CD4-positive, alpha-beta T cell treated with Interleukin-17A for 1 hour (primary cell): ENCODE measurements at places on chromosomes 12 and 14.

DNA sequence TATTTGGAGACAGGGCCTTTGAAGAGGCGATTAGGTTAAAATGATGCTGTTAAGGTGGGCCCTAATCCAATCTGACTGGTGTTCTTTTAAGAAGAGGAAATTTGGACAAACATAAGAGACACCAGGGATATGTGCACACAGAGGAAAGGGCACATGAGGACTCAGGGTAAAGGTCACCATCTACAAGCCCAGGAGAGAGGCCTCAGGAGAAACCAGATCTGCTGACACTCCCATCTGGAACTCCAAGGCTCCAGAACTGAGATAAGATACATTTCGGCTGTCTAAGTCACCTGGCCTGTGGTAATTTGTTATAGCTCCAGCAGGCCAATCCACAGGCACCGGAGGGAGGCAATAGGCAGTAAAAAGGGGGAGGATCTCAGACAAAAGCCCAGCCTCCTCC lies 48.6 kb downstream of the KICS2 start:
- DNase-seq = no peak

GRCh38 chr12:5633106-5633505 lies 201.2 kb downstream of the NTF3 start:
- DNase-seq = no peak

DNA sequence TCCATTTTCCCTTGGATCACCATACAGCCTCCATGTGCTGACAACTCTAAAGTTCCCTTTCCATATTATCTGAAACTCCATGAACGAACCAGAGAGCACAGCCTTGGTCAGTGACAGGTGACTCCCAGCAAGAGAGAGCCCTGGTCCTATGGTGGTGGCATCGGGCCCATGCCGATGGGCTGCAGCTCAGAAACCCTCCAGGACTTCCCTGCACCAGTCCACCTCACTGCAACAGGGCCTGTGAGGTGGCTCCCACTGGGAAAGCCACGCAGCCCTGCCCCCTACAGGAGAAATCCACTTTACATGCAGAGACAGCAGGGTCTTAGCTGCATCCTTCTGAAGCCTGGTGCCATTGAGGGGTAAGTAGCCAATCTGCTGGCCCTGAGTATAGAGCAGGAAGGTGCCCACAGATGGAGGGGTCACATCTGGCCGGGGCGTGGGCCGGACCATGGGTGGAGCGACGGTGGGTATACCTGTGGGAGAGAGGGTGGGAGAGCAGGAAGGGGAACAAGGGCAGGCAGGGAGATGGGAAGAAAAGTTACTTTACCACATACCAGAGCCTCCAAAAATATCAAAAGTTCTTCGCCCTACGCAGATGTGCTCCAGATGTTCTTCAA lies 24.7 kb downstream of the RTRAF start:
- DNase-seq = no peak

- peak; percentile 84 for DNase-seq
Measured at GRCh38 chr12:111451649-111452129, 46.0 kb downstream of the SH2B3 start.

- peak; percentile 57 for DNase-seq
Measured at GRCh38 chr14:101814934-101815333, 53.4 kb downstream of the PPP2R5C start.

GRCh38 chr14:67602076-67602475 lies 2.0 kb upstream of the PIGH start:
- DNase-seq = no peak

DNA sequence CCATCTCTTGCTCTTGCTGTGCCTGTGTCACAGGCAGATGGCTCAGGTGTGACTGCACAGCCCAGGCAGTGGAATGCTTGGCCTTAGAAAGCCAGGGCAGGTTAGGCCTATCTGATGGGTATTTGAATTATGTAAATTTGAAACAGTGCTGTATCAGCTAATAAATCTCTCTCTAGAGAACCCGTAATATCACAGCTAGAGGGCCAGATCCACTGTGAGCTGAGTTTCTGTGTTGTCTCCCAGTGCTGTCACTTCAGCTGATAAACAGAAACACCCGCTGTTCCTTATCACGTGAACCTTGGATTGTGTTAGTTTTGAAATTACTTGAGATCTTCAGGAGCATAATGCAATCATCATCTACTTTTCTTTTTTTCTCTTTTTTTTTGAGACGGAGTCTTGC lies 21.5 kb upstream of the ALDH2 start:
- no peak for DNase-seq

DNA sequence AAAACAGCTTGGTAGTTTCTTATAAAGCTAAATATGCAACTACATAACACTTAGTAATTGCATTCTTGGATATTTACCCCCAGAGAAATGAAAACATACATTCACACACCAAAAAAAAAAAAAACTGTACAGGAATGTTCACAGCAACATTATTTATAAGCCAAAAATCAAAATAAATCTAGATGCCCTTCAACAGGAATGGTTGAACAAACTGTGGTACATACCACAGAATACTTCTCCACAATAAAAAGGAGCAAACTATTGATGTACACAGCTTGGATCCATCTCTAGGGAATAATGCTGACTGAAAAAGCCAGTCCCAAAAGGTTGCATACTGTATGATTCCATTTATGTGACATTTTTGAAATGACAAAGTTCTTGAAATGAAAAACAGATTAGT lies 62.1 kb upstream of the SLC38A4 start:
- no peak for DNase-seq

GRCh38 chr14:89486505-89486904 lies 69.5 kb upstream of the FOXN3 start:
- no peak for DNase-seq

DNA sequence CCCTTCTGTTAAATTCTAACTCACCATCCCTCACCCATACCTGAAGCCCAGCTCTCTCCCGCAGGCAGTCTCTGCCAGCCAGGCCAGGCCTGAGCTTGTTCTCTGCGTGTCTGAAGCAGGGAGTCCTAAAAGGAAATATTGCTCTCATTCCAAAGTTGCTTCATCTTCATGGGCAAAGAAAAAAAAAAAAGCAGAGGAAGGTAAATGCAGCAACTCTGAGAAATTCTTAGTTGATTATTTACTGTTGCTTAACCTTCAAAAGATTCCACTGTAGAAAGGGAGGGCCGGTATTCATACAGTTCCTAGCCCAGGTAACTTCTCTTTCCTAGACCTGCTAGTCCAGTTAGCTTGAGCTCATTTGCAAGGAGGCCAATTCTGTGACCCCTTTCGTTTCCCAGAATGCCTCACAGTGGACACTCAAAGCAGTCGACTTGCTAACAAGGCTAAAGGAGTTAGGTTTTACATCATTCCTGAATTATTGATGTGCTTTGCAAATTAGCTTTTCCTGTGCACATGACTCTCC lies 193.5 kb upstream of the EEA1 start:
- no peak for DNase-seq

GRCh38 chr14:92656306-92657081 lies 91.9 kb downstream of the LGMN start:
- no peak for DNase-seq

- DNase-seq = no peak
Measured at GRCh38 chr12:50032854-50033581, 7.7 kb upstream of the RACGAP1 start.

DNA sequence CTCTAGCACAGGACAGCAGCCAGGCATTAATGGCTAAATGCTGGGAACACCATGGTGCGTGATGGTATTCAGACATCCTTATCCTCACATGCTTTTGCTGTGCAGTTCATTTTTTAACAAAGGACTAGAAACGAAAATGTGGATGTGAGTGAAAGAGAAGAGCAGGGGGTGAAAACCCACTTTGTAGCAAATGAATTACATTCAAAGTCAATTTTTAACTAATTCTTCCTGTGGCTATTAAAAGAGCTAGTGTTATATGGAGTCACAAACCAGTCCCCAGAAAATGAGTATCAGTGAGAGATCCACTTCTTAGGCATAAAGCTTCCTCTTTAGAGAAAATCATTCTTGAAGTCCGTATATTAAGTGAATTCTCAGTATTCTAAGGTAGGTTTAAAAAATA lies 592.0 kb upstream of the LMO3 start:
- DNase-seq = no peak

- no peak for DNase-seq
Measured at GRCh38 chr12:3132636-3133404, 55.6 kb downstream of the TSPAN9 start.

DNA sequence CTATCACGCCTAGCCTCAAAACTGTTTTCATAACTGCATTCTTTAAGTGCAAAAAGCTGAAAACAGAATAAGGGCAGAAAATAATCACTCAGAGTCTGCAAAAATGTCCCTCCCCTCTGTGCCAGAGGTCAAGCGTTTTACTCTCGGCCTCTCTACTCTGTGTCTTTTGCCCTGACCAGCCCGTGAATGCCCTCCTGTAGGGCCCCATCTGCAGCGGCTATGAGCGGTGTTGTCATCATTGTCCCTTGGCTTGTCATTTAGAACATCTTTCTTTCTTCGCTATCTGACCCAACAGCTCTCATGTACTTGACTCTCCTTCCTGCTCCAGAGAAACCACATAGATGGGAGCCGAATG lies 21.7 kb downstream of the ELK3 start:
- DNase-seq = no peak

DNA sequence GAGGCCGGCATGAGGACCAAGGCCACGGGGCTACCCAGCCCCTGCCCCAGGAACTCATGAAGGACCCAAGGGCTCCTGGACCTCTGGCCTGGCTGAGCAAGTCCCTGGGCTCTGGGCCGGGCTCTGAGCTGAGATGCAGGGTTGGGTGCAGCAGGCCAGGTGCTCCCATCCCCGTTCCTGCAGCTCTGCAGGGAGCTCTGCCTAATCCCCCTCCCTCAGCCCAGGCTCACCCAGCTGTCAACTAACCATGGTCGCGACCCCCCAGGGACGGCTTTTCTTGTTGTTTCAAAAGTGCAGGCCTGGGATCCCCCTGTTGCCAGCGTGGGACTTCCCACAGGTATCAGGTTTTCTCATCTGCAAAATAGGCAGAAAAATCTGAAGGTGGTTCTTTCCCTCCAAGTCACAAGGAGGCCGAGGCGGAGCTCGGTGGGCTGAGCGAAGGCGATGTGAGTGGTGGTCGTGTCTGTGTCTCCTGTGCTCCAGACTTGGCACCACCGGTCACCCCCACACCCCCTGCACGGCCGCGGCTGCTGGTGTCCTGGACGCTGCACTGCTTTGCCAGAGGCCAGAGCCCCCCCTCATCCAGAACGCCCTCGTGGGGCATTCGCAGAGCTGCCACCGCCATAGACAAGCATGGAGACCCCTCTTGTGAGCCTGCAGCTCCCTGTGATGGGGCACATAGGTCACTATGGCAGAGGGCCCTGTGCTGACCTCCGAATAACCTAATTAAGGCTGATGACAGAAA lies 22.5 kb upstream of the GALNT9 start:
- no peak for DNase-seq

DNA sequence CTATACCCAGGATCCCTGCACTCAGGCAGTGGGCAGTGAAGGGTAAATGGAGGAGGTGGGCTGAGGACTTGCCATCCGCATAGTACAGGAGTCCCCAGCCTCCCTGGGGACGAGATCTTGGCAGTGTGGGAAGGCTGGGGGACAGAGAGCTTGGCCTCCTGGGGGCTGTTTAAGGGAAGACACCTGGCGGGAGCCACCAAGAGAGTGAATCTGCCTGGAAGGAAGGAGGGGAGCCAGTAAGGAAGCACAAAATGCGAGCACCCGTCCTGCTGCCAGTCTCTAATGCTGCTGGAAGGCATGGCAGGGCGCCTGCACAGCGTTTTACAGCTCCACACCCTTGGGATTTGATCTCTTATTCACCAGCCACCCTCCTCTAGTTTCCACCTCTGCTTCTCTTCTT lies 7.4 kb upstream of the KRT2 start:
- DNase-seq = no peak

- DNase-seq = no peak
Measured at GRCh38 chr12:102676812-102677211, 196.4 kb upstream of the IGF1 start.

GRCh38 chr12:47419497-47419896 lies 286.3 kb downstream of the RPAP3 start:
- DNase-seq = no peak

GRCh38 chr14:75725481-75725880 lies 64.4 kb downstream of the TTLL5 start:
- no peak for DNase-seq

DNA sequence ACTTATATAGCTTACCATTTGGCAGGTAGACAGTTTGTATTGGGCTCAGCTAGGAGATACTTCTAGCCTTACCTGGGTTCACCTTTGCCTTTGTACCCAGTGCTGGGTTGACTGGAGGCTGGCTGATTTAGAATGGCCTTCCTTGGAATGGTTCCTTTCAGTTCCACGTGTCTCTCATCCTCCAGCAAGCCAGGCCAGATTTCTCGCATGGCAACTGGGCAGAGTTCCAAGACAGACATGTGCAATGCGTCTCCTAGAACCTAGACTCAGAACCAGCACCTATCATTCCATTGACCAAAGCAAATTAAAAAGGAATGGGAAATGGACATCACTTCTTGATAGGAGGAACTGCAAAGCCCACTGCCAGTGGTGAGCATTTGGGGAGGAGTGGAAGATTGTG lies 79.1 kb upstream of the BDKRB2 start:
- DNase-seq = no peak

- DNase-seq = no peak
Measured at GRCh38 chr12:131279281-131279921, 325.7 kb downstream of the ADGRD1 start.

DNA sequence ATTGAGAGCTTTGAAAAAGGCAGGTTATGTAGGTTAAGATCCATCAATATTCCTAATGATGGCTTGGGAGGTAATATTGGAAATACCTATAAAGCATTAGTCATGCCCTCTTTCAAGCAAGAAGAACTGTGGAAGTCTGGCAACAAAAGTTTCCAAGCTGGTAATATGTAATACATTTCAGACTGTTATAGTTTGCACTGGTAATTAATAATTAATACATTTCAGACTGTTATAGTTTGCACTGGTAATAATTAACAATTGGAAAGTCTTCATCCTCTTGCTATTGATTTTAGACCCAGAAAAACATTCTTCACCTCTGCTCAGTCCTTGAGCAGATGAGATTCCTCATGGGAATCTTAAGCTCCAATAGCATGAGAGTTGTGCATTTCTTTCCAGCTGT lies 29.0 kb upstream of the WDR89 start:
- DNase-seq = no peak

GRCh38 chr12:4438834-4439596 lies 6.6 kb downstream of the FGF6 start:
- no peak for DNase-seq

- DNase-seq = no peak
Measured at GRCh38 chr14:102015045-102015685, 50.8 kb downstream of the DYNC1H1 start.

DNA sequence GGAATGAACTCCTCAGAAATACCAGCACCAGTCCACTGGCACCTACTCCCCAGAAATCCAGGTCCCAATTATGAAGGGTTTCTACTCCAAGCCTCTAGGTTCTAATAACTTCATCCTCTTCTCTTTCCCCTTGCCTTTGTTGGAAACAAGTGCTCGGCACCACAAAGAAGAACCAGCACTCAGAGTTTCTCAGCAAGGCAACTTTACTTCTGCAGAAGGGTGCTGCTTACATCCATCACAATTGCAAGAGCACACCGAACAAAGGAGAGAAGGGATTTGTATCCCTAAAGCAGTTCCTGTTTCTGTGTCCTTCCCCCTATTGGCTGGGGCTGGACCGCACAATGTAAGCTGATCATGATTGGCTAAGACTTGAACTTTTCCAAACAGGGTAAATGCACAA lies 74.2 kb upstream of the GNG2 start:
- no peak for DNase-seq
